ENCODE measurements at places on chromosomes 16 and 17. TPM values are rescaled to one million over a fixed set of nuclear protein-coding genes. Genes with fewer than 3 reads are reported as not detected.

The NPIPB13 gene
- total RNA-seq, result 0.54 TPM

The ST6GALNAC2 gene
- total RNA-seq, result not detected

The ALDOA gene
- 1,576 TPM for total RNA-seq

The PPP1R27 gene
- not detected for total RNA-seq

The GALNS gene
- 7.2 TPM for total RNA-seq

The NPIPA2 gene
- total RNA-seq, result not detected

The SLC47A2 gene
- not detected for total RNA-seq

The KRTAP4-9 gene
- not detected for total RNA-seq

The NR1D1 gene
- 0.28 TPM for total RNA-seq

The NMRAL1 gene
- total RNA-seq, result 73.6 TPM

The PPM1E gene
- total RNA-seq, result under 0.01 TPM

The NACA2 gene
- not detected for total RNA-seq

The NKD1 gene
- total RNA-seq, result not detected

The AP2B1 gene
- total RNA-seq, result 125 TPM

The PLA2G10 gene
- not detected for total RNA-seq

The MMP25 gene
- not detected for total RNA-seq

The ASIC2 gene
- under 0.01 TPM for total RNA-seq
